Activated CD4-positive, alpha-beta T cell treated with anti-CD3 and anti-CD28 coated beads for 1 hour (primary cell): ENCODE measurements at places on chromosomes 1 and 21.

GRCh38 chr21:36695671-36696389 lies 3.1 kb upstream of the SIM2 start:
- no peak for DNase-seq

DNA sequence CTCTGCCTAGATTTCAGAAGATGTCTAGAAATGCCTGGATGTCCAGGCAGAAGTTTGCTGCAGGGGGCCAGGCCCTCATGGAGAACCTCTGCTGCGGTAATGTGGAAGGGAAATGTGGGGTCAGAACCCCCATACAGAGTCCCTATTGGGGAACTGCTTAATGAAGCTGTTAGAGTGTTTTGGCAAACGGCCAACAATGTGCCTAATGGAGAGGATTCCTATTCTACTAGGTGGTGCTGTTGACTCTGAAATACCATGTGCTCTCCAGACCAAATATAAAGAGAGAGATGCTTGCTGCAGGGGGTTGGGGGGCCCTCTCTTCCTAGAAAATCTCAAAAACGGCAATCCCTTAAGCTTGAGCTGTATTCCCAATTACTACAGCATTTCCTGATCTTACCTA lies 57.1 kb upstream of the DR1 start:
- no peak for DNase-seq

GRCh38 chr1:42128499-42128898 lies 24.7 kb upstream of the GUCA2B start:
- no peak for DNase-seq

DNA sequence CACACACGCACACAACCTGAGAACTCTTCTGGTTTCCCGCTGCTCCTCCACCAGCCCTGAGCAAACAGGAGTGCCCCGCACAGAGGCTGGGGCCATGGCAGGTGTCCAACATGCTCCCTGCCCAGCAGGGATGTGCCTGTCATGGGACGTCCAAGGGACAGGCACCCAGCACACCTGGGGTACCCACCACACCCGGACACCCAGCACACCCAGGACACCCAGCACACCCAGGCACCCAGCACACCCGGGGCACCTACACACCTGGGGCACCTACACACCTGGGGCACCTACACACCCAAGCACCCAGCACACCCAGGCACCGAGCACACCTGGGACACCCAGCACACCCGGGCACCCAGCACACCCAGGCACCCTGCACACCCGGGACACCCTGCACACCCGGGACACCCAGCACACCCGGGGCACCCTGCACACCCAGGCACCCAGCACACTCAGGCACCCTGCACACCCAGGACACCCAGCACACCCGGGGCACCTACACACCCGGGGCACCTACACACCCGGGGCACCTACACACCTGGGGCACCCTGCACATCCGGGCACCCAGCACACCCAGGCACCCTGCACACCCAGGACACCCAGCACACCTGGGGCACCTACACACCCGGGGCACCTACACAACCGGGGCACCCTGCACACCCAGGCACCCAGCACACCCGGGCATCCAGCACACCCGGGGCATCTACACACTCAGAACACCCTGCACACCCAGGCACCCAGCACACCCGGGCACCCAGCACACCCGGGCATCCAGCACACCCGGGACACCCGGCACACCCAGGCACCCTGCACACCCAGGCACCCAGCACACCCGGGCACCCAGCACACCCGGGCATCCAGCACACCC lies 37.9 kb downstream of the UBE2G2 start:
- no peak for DNase-seq

GRCh38 chr1:41775956-41776585 lies 142.7 kb downstream of the HIVEP3 start:
- DNase-seq: no peak

DNA sequence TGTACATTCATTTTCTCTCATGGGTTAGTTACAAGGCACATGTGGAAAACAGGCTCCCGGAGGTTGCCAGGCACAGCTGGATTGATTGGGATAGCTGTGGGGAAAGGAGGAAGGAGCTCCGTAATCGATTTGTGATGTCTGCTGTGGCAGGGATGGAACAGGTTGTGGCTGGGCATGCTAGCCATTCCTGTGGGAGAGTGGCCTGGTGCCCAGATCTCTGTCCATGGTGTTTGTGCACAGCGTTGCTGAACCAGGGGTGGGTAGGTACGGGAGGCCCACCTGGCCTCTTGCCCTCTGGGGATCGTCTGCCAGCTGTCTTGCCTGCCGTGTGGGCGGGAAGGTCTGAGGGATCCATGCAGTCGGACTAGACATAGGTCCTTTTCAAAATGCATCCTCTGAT lies 302.8 kb upstream of the VAMP3 start:
- no peak for DNase-seq

DNA sequence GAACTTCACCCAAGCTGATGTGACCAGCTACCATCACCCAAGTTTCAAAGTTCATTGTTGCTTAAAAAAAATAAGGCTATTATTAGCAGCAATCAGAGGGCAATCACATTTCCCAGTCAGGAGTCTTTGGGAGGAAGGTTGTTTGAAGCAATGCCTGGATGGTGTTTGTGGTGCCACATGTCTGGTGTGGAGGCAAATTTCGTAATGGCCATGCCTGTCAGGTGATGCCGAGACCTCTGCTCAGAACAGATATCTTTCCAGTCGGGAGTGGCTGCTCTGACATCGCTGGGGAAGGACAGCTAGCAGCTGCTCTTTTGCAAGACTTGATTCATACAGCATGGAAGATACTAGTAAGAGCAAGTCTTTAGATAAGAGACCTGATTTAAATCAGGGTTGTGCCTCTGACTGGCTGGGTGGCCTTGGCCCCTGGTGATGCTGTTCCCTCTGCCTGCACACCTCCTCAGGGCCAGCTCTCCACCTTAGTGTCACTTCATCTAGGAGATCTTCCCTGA lies 187.8 kb upstream of the JUN start:
- DNase-seq: no peak

GRCh38 chr1:169931795-169932231 lies 38.1 kb upstream of the SCYL3 start:
- DNase-seq: no peak

- DNase-seq: no peak
Observed at GRCh38 chr21:43597052-43597451, 62.2 kb downstream of the HSF2BP start.

DNA sequence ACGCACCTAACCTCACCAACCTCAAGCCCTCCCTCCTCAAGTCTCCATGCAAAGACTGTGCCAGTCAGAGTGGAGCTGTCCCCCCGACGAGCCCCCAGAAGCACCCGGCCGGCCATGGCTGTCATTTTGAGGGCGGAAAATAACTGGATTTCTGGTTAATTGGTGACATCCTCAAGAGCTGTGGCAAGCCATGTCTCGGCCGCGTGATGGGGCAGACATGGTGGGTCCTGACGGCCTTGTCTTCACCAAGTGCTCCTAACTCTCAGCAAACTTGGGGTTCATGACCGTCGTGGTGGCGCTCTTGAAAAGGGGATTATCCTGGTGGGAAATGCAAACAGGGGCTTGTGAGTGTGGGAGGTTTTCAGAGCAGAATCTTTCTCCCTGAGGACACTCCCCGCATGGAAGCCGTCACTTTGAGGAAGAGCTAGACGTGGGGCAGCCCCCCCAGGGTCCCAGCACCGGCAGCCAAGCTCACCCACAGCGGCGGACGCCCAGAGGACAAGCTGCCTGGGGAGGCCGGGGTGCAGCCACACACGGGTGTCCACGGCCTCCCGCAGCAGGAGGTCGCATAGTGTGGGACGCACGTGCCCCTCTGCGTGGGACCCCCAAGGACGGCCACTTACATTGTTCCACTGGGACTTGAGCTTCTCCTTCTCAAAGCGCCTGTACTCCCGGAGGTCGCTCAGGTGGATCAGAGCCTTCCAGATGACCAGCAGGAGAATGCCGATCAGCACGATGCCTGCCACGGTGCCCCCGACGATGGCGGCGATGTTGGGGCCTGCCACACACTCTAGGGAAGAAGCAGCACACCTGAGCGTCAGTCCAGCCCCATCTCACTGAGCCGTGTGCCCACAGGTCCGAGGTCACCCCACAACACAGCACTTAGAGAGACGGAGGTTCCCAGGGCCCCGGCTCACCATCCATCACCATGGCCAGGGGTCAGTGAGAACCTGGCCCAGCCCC lies 12.9 kb upstream of the PTTG1IP start:
- DNase-seq: no peak

GRCh38 chr1:192554904-192555303 lies 20.7 kb upstream of the RGS1 start:
- DNase-seq: no peak

DNA sequence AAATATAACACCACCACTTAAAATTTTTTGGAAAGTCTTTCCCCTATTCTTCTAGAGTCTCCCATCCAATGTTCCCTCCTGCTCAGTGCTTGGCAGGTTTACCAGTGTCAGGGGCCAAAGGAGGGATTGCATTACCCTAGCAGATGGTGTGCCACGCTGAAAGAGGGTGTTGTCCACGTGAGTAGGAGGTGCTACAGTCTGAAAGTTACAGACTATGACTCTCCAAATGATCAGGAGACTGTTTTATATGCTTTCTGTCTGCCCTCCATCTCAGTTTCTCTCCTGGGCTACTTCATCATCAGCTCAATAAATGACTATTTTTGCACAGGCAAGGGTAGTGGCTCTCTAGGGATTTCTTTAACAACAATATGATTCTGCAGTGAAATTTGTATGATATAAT lies 31.3 kb upstream of the ANGPTL7 start:
- no peak for DNase-seq

GRCh38 chr1:209875515-209875914 lies 47.7 kb downstream of the UTP25 start:
- no peak for DNase-seq

DNA sequence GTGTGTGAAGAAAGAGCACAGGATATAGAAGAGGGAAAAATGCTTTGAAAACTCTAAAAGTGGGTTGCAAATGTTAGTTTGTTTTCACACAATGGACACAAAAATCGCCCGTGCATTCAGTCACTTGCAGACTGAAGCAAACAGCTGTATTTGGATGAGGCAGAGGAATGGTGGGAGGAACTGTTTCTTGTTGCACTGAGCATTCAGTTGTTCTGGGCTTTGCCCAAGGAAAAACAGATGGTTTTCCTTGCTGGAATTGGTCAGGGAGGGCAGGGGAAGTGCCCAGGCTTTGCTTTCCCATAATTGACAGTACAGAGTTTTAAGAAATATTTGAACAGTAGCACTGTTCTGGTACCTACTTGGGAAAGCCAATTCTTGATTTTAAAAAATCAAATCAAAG lies 19.5 kb upstream of the WARS2 start:
- DNase-seq: no peak

GRCh38 chr1:21068937-21069336 lies 107.8 kb downstream of the EIF4G3 start:
- no peak for DNase-seq

- no peak for DNase-seq
Observed at GRCh38 chr1:240621249-240621648, 9.3 kb upstream of the GREM2 start.

DNA sequence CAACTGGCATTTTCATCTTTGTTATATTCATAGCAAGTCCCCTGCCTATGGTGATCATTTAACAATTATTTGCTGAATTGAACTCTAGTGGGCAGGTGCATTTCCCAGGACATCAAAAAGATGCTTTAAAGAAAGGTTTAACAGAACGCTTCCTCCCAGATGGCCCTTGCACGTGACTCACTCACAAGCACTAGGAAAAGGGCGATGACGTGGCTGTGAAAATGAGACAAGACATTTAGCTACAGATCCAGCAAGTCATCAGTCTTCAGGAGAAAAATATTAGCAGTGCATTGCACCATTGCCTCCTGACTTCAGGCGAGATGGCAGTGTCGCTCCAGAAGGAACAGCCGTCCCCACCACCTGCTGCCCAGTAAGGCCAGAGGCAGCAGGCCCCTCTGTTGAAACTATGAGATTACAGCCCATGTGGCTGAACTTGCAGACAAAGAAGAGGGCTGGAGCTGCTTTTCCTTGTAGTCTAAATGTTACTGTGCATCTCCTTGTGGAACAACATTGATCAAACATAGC lies 37.2 kb downstream of the DSCAM start:
- DNase-seq: no peak

DNA sequence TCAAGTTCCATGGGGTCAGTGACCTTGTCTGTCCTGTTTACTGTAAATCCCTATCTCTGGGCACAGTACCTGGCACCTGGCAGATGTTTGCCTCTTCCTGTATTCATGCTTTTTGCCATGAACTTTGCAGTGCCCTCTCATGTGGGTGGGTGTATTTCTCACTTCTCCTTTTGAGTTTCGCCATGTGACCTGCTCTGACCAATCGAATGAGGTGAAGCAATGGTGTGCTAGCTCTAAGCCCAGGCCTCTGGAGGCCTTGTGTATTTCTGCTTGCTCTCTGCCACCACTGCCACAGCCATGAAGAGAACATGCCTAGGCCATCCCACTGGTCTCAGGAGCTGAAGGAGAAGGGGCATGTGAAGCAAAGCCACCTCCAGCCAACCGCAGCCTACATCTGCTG lies 185.5 kb upstream of the ZC3H12A start:
- no peak for DNase-seq

DNA sequence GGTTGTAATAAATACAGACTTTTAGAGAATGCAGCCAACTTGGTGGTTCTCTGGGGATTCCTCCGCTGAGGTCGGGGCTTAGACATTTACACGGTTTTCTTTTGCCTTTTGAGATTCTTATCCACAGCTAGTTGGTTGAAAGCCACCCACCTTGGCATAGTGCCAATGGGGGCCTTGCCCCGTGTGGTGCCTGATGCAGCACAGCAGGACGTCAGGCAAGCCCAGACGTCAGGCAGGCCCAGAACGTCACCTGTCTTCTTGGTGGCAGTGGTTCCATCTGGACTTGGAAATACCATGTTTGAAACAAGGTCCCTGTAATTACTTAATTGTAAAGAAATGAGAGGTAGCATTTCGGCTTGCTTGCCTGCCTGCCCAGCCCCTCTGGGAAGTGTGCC lies 78.5 kb downstream of the GALNT2 start:
- DNase-seq: no peak

GRCh38 chr1:10065344-10065685 lies 32.6 kb downstream of the UBE4B start:
- no peak for DNase-seq

DNA sequence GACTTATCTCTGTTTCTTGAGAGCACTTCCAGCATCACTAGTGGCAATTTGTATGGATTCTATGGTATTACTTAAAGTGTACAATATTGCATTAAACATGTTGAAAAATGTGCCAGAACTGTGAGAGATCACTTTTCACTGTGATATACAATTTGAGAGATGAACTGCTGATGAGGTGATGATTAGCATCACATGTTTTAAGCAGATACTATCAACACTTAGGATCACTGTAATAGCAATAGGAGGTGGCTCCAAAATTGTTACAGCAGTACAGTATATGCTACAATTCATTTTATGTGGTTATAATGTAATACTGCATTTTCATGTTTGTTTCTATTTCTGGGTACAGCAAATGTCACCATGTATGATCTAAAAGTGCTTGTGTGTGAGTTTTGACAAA lies 570.0 kb downstream of the PTPRC start:
- no peak for DNase-seq

DNA sequence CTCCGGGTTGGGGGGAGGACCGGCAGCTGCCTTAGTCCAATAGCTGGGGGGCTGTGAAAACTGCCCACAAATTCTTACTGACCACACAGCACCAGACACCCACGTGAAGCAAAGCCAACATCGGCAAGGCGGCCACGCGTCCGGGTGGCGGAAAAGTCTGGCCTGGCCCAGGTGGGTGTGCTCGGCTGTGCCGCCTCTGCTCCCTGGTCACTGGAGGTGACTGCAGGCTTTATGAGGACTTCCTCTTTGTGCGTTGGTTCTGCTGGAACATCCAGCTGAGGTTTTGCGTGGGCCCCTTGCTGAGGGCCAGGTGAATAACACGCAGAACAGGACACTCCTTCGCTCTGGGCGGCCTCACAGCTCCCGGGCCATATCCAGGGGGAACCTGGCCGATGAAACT lies 35.4 kb downstream of the FAAP20 start:
- DNase-seq: no peak
